CD4-positive, alpha-beta T cell treated with Interleukin-4 for 4 hours (primary cell): ENCODE measurements at places on chromosomes 2 and 18.
A peak's percentile ranks its signal among the peaks of the same experiment; 100 is the strongest.

GRCh38 chr2:193774166-193774565 is 1579.4 kb upstream of the TMEFF2 start:
- DNase-seq = no peak

- no peak for DNase-seq
Observed at GRCh38 chr2:61318553-61318952, 152.3 kb downstream of the USP34 start.

GRCh38 chr18:5159080-5159479 is 38.0 kb downstream of the AKAIN1 start:
- DNase-seq = peak; percentile 41

DNA sequence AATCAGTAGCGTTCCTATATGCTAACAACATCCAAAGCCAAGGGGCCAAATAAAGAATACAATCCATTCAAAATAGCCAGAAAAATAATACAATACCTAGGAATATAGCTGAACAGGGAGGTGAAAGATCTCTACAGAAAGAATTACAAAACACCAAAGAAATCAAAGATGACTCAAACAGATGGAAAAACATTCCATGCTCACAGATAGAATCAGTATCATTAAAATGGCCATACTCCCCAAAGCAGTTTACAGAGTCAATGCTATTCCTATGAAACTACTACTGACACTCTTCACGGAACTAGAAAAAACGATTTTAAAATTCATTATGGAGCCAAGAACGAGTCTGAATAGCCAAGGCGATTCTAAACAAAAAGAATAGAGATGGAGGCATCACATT is 57.4 kb downstream of the CCBE1 start:
- no peak for DNase-seq

GRCh38 chr2:231053846-231054245 is 2.8 kb upstream of the PSMD1 start:
- no peak for DNase-seq

DNA sequence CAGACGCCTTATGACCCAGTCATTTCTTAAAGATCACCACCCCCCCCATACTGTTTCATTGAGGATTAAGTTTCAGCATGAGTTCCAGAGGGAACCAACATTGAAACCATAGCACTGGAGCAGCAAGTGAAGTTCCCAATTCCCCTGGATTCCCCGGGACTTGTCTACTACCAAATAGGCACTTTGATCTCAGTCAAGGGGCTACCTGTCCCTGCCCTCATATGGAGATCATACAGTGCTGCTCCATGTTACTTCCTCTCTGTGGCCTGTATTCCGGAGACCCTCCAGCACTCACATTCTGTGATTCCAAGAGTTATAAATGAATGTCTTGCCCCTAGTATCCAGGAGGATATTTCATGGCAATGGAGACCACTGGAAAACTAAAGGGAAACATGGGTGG is 42.5 kb downstream of the RNF144A start:
- no peak for DNase-seq

GRCh38 chr18:8901019-8901418 is 195.7 kb downstream of the MTCL1 start:
- DNase-seq = no peak

- DNase-seq = no peak
Observed at GRCh38 chr2:173571021-173571821, 216.5 kb downstream of the CDCA7 start.

DNA sequence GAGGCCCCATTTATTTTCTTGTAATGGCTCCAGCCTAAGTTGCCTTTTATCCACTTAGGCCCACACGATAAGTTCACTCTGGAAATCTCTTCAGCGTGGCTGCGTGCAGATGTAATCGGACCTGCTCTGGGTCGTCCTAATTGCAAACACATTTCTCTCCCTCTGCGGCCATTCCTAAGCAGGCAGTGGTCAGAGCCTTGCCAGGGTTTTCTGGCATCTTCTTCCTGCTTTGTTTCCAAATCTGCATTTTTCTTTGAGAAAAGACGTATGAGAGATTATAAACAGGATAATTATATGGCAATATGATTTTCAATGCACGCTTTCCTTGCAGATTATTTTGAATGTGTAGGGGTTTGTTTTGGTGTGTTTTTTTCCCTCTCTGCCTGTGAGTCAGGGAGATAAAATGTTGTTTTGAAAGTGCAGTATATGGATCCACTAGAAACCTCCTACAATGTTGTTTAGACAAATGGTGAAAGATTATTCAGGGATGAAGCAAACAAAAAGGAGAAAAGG is 239.4 kb upstream of the TANK start:
- DNase-seq = no peak
